ENCODE measurements at places on chromosomes 16 and 17.

GRCh38 chr17:64146418-64147109 is 16.6 kb upstream of the ERN1 start:
- DNase-seq = no peak

DNA sequence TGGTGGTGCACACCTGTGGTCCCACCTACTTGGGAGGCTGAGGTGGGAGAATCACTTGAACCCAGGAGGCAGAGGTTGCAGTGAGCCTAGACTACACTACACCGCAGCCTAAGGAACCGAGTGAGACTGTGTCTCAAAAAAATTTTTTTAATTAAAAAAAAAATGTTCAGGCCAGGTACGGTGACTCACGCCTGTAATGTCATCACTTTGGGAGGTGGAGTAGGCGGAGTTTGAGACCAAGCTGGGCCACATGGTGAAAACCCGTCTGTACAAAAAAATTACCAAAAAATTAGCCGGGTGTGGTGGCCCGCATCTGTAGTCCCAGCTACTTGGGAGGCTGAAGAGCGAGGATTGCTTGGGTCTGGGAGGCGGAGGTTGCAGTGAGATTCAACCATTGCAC is 3.6 kb upstream of the FAM222B start:
- no peak for DNase-seq

DNA sequence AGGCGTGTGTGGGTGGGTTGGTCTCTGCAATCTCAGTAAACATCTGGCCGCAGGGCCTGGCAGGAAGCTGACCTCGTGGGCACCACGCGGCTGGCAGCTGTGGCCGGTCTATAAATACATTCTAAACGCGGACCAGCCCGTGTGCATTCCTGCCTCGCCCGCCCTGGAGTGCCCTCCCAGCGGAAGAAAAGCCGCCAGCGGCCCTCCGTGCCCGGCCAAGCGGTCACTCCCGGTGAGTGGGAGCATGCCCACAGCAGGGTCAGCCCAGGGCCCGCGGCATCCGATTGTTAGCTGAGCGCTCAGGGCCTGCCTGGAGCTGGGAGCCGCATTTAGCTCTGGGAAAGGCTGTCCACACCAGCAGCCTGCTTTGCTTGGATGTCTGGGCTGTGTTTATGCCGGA is 10.3 kb downstream of the ZNF469 start:
- no peak for DNase-seq

DNA sequence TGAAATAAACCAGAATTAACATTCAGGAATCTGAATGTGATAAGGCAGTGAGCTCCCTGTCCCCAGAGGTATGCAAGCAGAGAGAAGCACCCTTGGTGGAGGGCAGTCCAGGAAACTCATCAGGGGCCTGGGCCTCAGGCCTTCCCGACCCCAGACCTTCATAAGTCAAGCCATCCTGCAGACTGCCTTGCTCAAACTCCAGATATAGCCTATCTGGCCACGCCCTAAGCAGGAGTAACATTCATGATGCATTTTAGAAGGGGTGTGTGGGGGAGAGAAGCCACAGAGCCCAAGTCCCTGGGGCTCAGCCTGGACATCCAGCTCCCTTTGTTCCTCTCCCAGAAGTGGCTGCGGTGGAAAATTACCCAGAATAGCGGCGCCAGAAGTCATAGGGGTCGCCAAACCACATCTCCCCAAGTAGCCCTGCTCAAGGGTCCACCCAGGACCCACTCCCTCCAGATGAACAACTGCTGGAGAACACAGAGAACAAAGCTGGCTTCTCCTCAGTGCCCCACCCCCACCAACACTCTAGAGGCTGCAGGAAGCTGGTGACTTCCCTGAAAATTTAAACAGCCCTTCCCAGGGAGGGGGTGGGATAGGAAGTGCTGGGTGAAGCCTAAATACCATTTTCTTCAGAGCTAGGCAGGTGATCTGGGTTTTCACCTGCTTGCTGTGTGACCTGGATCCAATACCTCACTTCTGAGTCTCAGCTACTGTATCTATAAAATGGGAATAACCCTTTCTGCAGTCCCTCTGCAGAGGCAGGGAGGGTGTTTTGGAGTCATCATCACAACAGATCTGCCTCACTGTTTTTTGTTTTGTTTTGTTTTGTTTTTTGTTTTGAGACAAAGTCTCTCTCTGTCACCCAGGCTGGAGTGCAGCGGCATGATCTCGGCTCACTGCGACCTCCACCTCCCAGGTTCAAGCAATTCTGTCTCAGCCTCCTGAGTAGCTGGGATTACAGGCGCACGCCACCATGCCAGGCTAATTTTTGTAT is 1.5 kb upstream of the SREBF1 start:
- no peak for DNase-seq

GRCh38 chr16:61820398-61820797 is 215.8 kb downstream of the CDH8 start:
- no peak for DNase-seq

DNA sequence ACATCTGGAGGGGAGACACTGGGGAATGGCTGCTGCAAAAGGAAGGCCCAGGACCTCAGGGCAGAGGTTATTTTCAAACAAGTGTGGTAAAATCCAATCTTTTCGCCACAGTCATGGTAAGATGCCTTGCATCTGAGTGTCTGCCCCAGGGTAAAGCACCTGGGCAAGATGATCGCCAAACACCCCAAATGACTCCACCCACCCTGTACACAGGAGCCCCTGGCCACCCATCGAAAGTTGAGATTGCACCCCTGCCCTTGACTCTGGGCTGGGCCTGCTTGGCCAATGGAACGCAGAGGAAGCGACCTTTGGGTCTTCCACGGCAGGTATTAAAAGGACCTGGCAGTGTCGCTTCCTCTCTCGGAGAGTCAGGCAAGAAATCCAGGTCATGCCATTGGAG is 88.8 kb downstream of the C16orf95 start:
- DNase-seq = no peak

GRCh38 chr17:66437476-66438026 is 135.1 kb downstream of the PRKCA start:
- no peak for DNase-seq

GRCh38 chr17:79777894-79778503 is at the start of gene CBX2:
CBX2 (plus strand) TSS chr17:79778148; CDS start chr17:79778236, 88 bp downstream.
- DNase-seq = peak; percentile 65

DNA sequence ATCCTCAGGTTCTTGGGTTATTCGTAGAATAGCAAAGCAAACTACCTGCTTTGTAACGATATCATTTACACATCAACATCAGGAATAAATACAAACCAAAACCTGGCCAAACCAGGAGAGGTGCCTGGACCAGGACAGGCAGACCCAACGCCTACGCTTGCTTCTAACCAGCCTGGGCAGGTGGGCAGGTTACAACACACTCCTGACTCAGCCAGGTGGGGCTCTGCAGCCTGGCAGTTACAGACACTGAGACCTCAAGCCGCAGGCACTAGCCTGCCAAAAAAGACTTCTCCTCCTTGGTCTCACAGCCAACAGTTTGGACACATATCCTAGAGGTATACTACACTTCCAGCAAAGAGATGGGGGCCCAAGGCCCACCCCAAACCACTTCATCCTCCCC is 14.0 kb downstream of the ANKRD11 start:
- DNase-seq = no peak

- DNase-seq = no peak
These were observed 11.6 kb upstream of the GOSR2 start for GRCh38 chr17:46911311-46911710.

DNA sequence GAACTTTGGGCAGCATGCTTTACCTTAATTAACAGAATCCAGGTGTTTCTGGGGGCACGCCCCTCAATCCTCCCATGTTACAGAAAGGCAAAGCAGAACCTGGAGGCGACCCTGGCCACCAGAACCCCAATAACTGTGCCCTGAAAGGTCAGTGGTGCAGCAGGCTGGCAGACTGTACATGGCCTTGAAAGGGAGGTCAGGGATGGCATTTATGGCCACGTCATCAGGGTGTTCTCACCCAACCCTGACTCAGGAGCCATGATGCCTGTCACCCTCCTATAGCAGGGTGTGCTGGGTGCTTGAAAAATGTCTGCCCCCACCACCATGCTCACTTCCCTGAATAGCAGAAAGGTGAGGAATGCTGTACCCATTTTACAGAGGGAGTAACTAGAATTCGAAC is 177.7 kb downstream of the TMEM132E start:
- no peak for DNase-seq

DNA sequence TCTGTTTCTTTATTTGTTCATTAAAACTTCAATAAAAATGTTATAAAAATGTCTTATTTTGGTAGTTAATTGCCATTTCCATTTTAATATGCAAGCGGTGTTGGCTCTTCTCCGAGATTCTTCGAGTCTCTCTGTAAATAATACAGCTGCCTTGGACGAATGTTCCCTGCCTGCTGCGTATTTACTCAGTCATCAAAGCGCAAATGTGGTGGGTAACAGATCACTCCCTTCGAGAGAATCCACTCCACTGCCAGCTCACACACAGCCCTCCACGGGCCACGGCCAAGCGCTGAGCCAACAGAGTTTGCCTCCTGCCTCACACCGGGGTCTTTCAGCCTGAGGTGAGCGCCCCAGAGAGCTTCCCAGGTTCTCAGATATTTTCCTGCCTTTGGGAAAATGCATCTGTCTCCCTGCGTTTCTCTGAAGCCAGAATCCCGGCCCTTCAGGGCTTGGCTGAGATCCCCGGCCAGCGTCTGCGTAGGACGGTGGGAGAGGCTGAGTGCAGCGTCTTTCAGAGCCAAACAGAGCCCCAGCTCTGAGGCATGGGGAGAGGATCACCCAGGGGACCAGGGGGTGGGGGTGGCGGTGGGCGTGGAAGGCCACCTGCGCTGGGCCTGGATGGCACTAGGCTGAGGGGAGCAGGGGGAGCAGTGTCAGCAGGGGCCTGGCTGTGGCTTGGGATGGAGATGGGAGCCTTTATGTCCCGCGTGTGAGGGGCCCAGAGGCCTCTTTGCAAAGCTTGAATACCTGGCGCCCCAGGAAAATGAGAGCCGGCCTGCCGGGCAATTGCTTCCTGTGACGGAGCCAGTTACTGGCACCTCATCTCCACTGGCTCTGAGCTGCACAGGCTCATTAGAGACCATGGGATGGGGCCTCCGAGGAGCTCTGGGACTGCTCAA is 248.7 kb downstream of the RBFOX3 start:
- DNase-seq = no peak

DNA sequence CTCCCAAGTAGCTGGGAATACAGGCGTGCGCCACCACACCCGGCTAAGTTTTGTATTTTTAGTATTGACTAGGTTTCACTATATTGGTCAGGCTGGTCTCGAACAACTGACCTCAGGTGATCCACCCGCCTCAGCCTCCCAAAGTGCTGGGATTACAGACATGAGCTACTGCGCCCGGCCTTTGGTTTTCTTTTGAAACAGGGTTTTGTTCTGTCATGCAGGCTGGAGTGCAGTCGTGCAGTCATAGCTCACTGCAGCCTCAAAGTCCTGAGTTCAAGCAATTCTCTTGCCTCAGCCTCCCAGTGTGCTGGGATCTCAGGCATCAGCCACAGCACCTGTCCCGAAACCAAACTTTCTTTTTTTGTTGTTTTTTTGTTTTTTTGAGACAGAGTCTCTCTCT is 25.1 kb downstream of the PRR11 start:
- no peak for DNase-seq

DNA sequence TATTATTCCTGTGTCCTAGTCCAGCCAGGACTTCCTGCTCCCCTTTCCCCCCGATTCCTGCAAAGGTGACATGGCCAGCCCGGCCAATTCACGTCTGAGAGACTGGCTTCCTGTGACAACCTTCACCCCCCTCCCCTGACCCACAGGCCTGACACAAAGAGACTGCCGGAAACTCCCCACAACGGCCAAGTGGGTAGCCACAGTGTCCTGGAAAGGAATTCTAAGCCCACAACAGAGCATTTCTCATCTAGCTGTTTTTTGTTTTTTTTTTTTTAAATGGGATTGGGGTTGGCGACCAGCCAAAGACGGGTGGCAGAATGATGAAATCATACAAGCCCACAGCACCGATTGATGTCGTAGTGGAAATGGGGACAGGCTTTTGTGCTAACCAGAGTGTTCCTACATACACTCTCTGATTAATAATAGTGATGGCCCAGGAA is 2.8 kb upstream of the XAF1 start:
- peak; percentile 27 for DNase-seq

- DNase-seq = no peak
These were observed 11.9 kb downstream of the CES3 start for GRCh38 chr16:66972983-66973382.

DNA sequence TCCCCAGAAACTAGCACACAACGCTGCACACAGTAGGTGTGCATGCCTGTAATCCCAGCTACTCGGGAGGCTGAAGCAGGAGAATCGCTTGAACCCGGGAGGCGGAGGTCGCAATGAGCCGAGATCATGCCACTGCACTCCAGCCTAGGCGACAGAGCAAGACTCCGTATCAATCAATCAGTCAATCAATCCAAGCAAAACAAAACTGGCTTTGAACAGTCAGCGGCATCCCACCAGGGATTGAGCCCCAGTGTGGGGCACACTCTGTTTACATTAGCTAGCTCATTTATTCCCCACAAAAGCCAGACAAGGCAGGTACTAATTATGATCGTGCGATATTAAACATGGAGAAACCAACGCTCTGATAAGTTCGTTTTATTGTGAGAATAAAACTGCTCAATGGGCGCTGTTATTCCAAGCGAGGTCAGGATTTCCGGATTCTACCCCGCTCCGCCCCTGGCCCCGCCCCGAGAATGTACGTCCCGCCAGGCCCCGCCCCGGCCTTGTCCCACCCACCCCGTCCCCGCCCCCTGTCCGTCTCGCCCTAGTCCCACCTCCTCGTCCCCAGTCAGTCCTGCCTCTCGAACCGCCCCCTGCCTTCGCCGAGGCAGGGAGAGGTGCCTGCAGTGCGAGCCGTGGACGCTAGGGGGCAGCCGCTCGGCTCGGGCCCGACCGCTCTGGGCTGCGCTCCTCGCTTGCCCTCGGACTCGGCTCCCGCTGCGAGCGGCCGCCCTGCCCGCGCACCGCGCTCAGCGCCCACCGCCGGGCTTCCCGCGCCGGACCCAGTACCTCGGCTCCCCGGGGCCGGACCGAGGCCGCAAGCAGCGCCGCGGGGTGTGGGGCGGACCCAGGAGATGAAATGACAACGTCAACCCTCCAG is at the start of gene VPS4A:
VPS4A (plus strand) TSS at position 698 of the 880 bp plus-strand sequence; CDS start at position 860, 162 bp downstream.
- peak; percentile 91 for DNase-seq

- DNase-seq = no peak
These were observed 22.7 kb upstream of the SPNS2 start for GRCh38 chr17:4476017-4476416.

GRCh38 chr16:81638286-81638945 is 140.7 kb upstream of the PLCG2 start:
- DNase-seq = no peak

DNA sequence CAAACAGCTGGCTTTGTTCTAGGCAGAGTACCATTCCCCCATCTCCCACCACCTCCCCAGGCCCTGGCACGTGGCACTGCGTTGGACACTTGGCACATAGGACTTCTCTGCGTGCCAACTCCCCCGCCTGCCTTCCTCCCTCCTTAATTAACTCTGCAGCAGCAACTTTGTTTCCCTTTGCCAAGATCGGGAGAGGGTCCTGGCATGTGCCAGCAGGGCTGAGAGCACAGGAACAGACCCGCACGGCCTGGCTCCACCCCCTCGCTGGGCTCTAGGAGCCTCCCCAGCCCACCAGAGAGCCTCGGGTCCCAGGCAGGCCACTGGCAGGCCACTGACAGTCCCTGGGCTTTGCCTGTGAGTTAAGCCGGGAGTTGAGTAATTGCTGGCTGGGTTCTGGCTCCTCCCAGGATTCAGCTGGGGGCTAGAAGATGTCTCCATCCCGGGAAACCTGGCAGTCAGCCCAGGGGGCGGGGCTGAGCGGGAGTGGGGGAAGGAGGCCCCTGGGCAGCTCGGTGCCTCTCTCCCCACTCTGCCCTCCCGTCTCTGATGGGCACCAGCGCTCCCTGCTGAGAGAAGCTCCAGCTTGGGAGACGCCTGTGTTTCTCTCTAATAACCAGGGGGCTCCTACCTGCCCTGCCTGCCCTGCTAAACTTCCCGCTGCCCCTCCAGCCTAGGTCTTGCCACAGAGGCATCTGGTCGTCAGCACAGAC is 224.0 kb upstream of the TNRC6C start:
- DNase-seq = no peak
